ENCODE measurements at places on chromosomes 5 and 9.

DNA sequence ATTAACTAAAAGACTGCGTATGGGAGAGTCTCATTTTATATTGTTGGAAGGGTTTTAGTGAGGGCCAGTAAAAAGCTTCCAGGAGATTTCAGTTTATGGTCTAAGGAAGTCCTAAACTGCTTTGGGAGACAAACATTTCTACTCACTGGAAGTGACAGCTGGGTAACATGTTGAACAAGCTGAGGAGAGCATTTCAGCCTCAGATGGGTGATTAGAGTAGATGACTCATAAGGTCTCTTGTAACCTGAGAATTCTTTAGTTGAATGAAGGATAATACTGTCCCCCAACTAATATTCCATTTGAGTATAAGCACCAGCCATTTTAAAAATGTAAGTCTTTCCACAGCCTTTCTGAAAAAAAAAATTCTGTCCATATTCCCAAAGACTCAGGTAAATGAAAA lies 218.0 kb upstream of the C9orf72 start:
- DNase-seq = no peak

- DNase-seq = no peak
These were observed 71.5 kb downstream of the PAM start for GRCh38 chr5:102826629-102827028.

DNA sequence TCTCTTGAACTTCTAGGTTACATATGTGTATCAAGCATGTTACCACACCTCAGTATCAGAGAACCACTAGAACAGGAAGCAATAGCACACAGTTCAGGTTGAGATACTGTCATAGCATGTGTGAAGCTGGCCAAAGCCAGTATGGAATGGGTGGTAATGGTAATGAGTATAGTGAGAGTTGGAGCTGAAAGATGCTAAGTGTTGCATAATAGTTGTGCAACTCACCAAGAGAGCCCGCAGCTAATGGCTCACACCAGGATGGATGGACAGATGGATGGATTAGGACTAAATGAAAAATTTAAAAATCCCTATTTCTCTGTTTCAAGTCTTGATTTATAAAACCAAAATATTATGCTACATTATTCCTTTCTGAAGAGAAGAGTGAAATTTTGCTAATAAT lies 53.4 kb upstream of the KCNN2 start:
- DNase-seq = no peak

GRCh38 chr5:154393850-154394249 lies 51.9 kb upstream of the SAP30L start:
- no peak for DNase-seq

DNA sequence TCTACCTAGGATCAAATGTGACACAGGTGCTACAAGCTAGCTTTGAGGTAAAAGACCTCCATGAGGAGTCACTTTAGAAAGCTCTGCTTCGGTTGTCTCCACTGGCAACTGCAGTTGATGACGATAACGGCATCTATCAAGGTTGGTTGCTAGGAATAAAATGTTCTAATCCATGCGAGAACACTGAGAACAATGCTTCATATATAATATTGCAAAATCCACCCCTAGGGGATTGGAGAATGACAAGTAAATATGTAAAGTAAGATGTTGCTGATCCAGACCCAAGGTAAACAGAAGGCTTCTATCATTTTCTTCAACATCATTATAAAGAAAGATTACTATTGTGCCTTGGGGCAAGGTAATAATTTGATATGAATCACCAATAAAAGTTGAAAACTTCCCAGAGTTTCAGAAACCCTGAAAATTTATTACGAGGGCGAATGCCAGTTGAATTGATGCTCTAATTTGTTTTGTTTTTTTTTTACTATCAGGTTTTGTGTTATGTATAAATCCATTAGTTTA lies 1003.4 kb downstream of the CDH18 start:
- DNase-seq = no peak

DNA sequence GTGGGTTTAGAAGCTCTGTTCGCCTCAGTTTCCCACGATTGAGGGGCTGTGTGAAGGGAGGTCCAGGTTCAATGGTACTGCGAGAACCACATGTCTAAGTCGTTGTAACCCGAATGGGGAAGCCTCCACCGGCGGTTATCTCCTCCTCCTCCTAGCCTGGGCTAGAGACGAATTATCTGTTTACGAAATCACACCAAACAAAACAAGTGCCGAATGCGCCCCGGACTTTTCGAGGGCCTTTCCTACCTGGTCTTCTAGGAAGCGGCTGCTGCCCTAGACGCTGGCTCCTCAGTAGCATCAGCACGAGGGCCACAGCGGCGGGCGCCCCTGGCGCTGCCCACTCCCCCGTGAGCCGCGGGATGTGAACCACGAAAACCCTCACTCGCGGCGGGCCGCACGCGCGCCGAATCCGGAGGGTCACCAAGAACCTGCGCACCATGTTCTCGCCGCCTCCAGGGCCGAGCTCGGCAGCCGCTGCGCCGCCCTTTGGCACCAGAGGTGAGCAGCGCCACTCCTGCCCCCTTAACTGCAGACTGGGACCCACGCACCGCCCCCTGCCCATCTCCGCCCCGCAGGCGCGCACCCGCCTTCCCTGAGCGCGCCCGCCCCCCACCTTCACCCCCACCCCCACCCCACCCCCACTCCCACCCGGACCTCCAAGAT lies at the start of gene CDKN2A:
TSS of gene CDKN2A (minus strand) at position 500 of the 663 bp plus-strand sequence.
- peak; percentile 12 for DNase-seq

DNA sequence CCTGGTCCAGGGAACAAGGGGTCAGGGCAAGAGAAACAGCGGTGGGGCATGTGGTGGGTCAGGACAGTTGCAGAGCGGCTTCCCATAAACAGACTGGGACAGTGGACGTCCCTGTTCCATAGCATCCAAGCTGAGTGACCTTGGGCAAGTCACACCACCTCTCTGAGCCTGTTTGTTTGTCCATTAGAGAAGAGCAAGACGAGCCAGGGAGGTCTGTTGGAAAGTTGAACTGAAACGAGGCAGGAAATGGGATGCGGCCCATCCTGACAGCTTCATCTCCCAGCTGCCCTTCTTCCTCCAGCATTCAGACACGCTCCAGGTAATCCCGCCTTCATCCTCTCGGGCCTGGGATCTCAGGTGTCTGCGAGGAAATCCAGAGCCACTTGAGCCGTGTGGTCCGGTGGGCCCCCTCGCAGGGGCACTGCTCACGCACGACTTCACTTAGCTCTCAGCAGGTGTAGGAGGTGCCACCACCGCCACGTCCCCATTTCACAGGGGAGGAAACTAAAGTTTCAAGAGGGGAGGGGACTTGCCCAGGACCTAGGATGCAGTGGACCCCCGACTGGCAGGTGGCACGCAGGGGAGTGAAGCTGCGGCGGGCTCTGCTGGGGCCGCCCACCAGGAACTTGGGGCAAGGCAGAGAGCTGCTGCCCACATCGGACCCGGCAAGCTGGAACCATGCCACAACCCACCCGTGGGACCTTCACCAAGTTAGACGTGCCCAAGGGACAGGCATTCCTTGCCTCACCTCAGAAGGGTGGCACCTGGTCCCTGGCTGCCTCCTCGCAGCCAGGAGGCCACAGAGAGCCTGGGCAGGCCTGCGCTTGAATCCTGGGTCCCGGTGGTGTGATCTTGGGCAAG lies 13.0 kb downstream of the PTGES2 start:
- no peak for DNase-seq

Data from AG20443 (cell line).